ENCODE measurements at places on chromosomes 2 and 18.

GRCh38 chr2:38228753-38229152 is 148.3 kb downstream of the ATL2 start:
- DNase-seq = no peak

DNA sequence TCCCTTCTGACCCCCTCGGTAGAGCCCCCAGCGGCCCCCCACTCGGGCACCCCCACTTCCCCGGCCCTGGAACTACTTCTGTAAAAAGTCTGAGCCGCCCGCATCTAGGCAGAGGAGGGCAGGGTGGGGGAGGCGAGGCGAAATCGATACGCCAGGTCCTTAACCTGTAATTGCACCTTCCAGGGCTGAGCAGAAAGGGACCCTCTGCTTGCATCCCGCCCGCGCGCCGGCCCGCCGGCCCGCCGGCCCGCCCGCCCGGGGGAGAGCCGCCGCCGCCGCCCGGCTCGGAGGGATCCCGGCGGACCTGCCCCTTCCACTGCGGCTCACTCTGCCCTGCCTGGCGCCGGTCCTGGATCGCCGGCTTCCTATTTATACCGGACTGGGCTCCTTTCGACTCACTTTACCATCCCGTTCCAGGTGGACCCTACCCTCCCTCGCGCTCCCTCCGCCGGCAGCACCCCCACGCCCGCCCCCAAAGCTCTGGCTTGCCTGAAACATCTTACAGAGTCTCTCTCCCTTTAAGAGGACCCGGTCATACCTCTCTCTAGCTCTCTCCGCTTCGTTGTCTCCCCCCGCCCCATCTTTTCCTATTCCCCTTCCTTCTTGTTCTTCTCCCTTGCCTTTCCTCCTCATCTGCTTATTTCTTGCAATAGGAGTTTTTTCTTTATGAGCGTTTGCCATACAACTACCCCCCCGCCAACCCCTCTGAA is 797 bp downstream of the KLHL14 start:
- no peak for DNase-seq

- no peak for DNase-seq
Measured at GRCh38 chr18:56799756-56800155, 148.6 kb downstream of the WDR7 start.

DNA sequence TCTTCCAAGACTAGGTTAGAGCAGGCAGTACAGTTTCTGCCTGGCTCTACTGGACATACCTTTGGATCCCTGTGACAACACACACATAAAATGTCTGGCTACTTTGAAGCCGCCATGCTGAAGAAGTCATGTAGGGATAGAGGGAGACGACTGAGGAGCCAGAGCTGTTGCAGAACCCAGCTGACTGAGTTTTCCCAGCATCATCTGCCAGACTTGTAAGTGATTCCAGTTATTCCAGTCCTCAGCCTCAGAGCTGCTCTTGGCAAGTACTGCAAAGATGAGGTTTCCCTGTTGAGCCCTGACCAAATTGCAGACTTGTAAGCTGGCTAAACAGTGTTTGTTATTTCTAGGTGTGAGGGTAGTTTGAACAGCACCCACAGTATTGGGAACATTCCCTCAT is 31.5 kb upstream of the TSPYL6 start:
- no peak for DNase-seq

DNA sequence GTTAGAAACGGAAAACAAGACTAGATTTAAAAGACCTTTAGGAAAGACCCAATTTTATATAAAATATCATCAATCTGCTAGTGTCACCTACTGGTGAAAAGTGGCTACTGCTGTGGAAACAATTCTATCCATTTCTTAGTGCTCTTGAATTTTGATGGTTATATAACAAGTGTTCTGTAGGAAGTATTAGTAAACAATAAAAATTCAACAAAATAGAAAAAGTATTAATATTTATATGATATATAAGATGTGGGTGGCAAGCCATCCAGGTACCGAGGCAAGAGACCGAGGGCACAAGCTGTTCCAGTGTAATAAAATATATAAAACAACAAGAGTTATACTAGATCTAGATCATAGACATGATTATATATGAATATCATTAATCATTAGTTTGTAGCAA is 6.2 kb upstream of the TMEM87B start:
- DNase-seq = no peak

DNA sequence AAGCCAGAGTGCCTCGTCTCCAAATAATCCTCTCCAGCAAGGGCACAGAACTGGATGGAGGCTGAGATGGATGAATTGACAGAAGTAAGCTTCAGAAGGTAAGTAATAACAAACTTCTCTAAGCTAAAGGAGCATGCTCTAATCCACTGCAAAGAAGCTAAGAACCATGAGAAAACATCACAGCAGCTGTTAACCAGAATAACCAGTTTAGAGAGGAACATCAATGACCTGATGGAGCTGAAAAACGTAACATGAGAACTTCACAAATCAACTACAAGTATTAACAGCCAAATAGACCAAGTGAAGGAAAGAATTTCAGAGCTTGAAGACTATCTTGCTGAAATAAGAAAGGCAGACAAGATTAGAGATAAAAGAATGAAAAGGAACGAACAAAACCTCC is 32.3 kb downstream of the WDPCP start:
- DNase-seq = no peak

GRCh38 chr2:217839073-217839749 is 163.6 kb downstream of the TNS1 start:
- DNase-seq = no peak

DNA sequence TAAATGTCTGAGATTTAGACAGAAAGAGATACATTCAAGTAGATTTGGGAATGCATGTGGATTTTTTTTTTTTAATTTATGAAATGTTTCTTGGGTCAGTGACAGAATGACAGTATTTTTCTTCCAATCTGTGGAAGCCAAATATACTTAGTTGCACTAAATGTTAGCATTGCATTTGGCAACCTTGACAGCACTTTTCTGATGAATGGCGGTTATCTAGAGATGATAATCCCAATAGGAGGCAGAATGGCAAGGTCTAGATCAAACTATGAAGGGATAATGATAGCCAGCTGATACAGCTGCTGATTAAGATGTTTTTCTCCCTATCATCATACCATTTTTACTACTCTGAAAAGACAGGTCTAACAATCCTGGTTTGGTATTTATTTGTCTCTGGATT is 174.5 kb upstream of the STON1 start:
- DNase-seq = no peak

DNA sequence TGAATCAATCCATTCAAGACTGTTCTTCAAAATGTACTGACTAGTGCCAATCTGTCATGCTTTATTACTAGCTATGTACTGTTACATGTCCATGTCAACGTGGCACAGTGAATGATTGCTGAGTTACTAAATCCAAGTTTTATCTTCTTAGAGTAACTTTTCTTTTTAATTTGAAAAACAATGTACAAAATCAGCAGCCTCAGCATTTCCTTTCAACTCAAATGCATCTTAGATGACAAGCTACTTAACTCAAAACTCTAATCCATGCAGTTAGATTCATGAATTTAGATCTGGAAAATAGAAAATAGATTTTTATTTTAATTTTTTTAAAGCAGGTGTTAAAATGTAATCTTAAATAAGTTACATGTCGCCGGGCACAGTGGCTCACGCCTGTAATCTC is 174.2 kb downstream of the CAPN13 start:
- no peak for DNase-seq

DNA sequence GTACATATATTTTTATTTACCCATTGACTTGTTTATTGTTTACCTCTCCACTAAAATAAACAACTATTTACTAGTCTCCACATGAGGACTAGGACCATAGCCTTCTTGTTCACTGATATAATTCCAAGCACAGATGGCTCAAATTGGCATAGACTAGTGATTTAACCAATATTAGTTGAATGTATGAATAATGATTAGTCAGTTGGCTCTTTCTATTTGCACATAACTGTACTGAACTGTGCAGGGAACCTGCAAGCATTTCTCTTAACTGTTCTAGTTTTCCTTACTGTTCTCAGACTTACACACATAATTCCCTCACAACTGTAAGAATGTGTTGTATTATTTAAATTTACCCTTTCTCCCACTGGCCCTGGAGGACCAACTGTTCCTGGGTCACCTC is 91.9 kb downstream of the COL3A1 start:
- DNase-seq = no peak

DNA sequence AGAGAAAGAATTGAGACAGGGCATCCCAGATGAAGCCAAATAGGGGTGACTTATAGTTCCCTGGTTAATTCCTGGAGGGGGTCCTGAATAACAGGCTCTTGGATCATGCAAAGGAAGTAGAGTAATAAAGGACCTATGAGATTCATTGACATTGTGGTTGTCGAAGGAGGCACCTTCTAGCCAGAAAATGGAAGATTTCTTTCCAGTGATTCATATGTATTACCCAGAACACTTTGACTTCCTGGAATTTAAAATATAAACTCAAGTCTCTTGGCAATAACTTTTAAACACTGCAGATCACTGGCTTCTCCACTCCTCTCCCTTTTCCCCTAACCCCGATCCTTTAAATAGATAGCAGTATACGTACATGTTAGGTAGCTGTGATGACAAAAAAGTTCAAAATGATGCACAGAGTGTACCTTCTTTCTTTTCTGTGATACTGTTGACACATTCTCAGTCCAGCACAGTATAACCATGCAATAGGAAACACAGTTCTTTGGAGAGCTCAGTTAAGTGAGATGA is 211.8 kb downstream of the LTBP1 start:
- no peak for DNase-seq

DNA sequence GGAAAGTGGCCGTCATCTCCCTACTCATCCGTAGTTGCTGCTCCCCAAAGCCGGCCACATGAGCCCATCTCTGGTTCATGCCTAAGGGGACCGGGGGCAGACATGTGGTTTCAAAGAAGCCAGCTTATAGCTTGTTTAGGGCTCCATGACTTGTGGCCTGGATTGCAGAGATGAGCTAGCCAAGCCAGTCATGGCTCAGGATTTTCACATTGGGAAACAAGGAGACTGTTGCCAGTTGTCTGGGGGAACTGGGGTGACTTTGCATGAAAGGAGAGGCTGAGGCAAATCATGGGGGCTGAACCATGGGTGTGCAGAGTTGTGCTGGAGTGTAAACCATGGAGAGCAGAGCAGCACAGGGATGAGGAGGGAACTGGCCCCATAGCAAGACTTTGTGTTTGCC is 183.0 kb upstream of the APCDD1 start:
- DNase-seq = no peak

DNA sequence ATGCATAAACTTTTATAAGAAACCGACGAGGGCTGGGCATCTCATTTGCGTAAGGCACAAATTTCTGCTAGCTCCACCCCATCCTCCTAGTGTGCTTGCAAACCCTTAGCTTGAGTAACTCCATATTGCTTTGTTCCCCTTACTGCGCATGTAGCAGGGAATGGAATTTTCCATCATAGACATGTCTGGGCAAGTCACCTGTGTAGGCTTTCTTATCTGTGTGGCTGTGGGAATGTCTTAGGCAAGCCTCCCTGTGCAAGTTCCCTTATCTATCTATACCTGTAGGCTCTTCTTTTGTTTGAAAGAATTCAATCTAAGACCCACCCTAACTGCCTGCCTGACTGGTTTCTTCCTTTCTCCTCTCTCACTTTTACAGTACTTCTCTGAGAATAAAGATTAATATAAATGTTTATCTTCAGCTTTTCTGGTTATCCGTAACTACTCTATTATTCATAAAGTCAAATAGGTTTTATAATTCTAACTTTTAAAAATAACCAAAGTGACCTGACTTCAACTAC is 217.6 kb upstream of the FIGN start:
- no peak for DNase-seq

- no peak for DNase-seq
Measured at GRCh38 chr18:58257461-58257860, 213.4 kb downstream of the NEDD4L start.

DNA sequence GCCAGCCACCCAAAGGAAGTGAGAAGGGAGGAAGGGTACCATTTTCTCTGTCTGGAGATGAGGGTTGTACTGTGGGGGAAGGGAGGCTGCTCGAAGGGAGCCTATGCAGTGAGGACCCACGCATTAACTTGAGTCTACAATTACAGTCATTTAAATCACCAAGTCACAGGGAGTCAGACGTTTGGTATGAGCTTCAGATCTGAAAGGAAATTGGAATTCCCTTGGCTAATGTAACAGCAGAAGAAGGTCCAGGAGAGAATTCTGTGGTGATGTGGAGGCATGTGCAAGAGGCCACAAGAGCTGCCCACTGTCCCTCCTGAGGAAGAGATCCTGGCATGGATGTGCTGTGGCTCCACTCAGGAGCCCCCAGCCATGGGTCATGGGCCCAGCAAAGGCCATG is 22.5 kb downstream of the DAPL1 start:
- DNase-seq = no peak

- DNase-seq = no peak
Measured at GRCh38 chr2:232435805-232436204, 20.1 kb upstream of the ALPI start.

DNA sequence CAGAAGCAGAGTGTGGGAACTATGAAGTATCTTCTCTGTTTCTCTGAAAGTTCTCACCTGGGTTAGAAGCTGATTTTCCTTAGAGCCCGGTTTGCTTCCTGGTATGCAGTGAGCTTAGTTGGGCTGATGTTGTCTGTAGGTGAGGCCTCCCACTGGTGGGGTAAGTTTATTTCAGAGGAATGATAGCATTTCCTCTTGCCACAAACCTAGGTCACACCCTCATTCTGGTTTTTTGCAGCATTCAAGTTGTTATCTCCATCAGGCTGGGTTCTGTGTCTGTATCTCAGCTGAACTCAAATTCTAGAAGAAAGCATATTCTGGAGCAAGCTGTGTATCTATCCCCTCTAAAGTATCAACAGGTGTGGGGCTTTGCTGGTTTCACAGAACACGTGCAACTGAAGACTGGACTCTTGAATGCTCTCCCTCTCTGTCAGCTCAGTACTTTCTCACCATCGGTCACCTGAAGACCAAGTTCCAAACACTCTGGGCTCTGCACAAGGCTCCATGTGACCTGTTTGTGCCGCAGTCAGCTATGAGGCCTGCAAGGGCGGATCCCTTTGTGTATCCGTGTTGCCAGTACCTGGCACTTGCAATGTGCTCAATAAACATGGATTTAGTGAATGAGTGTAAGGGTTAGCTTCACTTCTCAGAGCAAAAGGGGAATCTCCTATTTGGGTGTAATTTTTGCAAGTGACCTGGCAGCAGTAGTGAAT is 49.5 kb upstream of the MBOAT2 start:
- no peak for DNase-seq

- no peak for DNase-seq
Measured at GRCh38 chr2:190683802-190684201, 34.9 kb downstream of the NAB1 start.

- no peak for DNase-seq
Measured at GRCh38 chr18:47758000-47758399, 172.5 kb downstream of the SMAD2 start.

GRCh38 chr2:28442328-28442727 is 49.7 kb downstream of the FOSL2 start:
- no peak for DNase-seq

DNA sequence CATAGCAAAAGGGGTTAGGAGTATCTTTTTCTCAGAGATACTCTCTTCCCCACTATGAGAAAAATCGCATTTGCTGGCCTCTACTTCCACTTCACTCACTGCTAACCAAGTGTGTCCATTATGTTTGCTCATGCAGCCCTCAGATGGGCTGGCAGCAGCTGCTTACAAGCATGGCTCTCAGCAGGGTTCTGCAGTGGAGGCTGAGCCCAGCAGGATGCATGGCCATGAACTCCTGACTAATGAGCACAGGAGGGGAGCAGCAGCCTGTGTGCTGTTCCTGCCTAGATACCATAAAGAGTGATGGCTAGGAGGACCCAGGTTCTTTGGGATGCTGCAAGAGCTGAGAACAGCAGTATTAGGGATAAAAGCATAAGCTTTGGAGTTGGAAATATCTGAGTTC is 316.9 kb upstream of the THSD7B start:
- DNase-seq = no peak
